Stimulated activated naive B cell treated with anti-CD40 and anti-IgM and Interleukin-4, amounts not matched to agents 10 μg/mL and 1 μg/mL and 100 μg/mL, for 72 hours (primary cell): ENCODE measurements at places on chromosomes 4 and X.

DNA sequence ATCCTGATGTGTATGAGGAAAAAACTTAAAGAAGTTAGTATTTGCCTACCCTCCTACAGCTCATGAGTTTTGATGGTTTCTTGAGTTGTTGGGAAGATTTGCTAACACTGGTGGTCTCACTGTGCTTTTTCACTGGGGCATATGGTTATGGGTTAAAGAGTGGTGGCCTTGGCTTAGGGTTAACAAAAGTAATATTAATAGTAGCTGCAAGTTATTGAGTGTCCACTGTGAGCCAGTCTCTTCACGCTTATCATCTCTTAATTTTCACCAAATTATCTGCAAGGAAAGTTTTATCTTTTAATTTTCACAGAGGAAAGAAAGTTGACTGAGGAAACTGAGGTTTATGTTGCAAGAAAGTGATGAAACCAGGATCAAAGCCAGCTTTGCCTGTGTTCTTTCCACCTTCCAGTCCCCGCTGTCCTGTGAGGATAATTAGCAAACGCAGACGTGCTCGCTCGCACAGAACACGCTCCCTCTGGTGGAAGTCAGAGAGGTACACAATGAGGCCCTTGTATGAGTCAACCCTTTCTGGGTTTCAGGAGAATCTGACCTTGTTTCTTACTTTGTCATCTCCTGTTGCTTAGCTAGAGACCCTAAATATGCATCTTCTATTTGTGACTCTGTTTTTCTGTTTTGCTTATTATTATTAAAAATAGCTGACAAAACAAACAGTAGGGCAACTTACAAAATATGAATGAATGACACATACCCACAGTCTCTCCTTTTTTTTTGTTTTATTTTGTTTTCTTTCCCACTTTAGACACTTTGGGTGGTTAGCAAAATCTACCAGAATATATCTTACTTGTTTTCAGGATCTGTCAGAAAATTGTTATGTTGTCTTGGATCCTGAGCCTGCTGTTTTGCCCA lies 94.3 kb downstream of the DDIT4L start:
- H3K27ac ChIP-seq: peak overlapping the region; percentile 81
- no peaks in the 10 kb centered on the region for H3K27me3 ChIP-seq
- H3K4me1 ChIP-seq: peaks cover 30% of the 10 kb centered on the region
- H3K4me3 ChIP-seq: peak overlapping the region; percentile 46
- no peaks in the 10 kb centered on the region for H3K36me3 ChIP-seq

GRCh38 chr4:67892905-67893304 lies 9.1 kb upstream of the TMPRSS11D start:
- no peak for DNase-seq
- no peak overlapping the region for H3K4me3 ChIP-seq
- peaks cover 4% of the 10 kb centered on the region for H3K4me1 ChIP-seq
- no peaks in the 10 kb centered on the region for H3K36me3 ChIP-seq
- no peak overlapping the region for H3K27ac ChIP-seq

- H3K27ac ChIP-seq: peak overlapping the region; percentile 98
- no peaks in the 10 kb centered on the region for H3K27me3 ChIP-seq
- peaks cover 29% of the 10 kb centered on the region for H3K4me1 ChIP-seq
- peaks cover 10% of the 10 kb centered on the region for H3K36me3 ChIP-seq
- peak; percentile 0 for DNase-seq
Measured at GRCh38 chr4:105709081-105709450, 482 bp downstream of the GSTCD start.

DNA sequence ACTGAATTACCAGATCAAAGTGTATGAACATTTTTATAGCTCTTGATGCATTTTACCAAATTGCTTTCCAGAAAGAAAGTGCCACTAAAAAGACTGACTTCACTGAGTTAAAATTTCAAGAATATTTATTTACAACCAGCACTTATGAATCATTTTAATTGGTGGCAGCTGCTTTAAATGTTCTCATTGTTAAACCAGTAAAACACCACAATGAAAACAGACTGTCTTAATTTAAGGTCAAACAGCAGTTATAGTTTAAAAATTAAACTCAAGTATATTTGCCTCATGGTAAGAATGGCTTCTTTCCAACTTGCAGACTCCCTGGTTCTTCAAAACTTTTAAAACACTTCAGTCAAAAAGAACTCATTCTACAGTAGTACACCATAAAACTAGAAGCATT lies 36.9 kb downstream of the AMMECR1 start:
- no peaks in the 10 kb centered on the region for H3K27me3 ChIP-seq
- H3K4me3 ChIP-seq: no peak overlapping the region
- DNase-seq: no peak
- H3K27ac ChIP-seq: no peak overlapping the region

- no peak for DNase-seq
- H3K4me1 ChIP-seq: no peaks in the 10 kb centered on the region
- H3K27ac ChIP-seq: no peak overlapping the region
- no peak overlapping the region for H3K4me3 ChIP-seq
- no peaks in the 10 kb centered on the region for H3K36me3 ChIP-seq
Measured at GRCh38 chr4:157994863-157995262, 178.0 kb downstream of the GASK1B start.

GRCh38 chr4:24846716-24847115 lies 51.3 kb downstream of the SOD3 start:
- H3K4me3 ChIP-seq: no peak overlapping the region
- DNase-seq: no peak
- H3K27ac ChIP-seq: no peak overlapping the region
- H3K36me3 ChIP-seq: no peaks in the 10 kb centered on the region
- no peaks in the 10 kb centered on the region for H3K4me1 ChIP-seq

- no peak overlapping the region for H3K27ac ChIP-seq
- H3K4me3 ChIP-seq: no peak overlapping the region
- no peak for DNase-seq
- no peaks in the 10 kb centered on the region for H3K27me3 ChIP-seq
- no peaks in the 10 kb centered on the region for H3K36me3 ChIP-seq
- H3K4me1 ChIP-seq: peaks cover 17% of the 10 kb centered on the region
Measured at GRCh38 chrX:69024931-69025330, 140.3 kb downstream of the PJA1 start.

DNA sequence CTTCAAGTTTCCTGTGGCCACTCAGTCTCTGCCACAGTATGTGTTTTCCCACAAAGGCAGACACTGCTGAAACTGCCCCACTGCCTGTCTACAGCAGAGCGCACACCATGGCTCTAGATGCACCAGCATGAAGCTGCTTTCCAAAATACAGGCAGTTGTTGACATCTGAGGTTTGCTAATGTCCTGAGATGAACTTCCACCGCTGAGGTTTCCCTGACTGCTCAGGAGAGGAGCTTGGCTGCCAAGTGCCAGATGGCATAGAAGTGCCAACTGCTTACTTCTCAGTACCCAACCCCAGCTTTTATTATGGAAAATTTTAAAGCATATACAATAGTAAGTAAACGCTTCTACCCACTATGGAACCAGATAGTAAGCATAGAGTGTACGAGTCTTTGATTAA lies 61.0 kb upstream of the EXOC1L start:
- no peaks in the 10 kb centered on the region for H3K4me1 ChIP-seq
- no peaks in the 10 kb centered on the region for H3K36me3 ChIP-seq
- H3K27ac ChIP-seq: no peak overlapping the region
- H3K27me3 ChIP-seq: no peaks in the 10 kb centered on the region

GRCh38 chrX:40835526-40835925 lies 100.2 kb upstream of the MED14 start:
- no peak overlapping the region for H3K27ac ChIP-seq
- no peak overlapping the region for H3K4me3 ChIP-seq
- peaks cover 30% of the 10 kb centered on the region for H3K27me3 ChIP-seq
- no peak for DNase-seq
- H3K4me1 ChIP-seq: peaks cover 1% of the 10 kb centered on the region
- peaks cover 2% of the 10 kb centered on the region for H3K36me3 ChIP-seq
